ENCODE measurements at places on chromosomes 7 and 10.

DNA sequence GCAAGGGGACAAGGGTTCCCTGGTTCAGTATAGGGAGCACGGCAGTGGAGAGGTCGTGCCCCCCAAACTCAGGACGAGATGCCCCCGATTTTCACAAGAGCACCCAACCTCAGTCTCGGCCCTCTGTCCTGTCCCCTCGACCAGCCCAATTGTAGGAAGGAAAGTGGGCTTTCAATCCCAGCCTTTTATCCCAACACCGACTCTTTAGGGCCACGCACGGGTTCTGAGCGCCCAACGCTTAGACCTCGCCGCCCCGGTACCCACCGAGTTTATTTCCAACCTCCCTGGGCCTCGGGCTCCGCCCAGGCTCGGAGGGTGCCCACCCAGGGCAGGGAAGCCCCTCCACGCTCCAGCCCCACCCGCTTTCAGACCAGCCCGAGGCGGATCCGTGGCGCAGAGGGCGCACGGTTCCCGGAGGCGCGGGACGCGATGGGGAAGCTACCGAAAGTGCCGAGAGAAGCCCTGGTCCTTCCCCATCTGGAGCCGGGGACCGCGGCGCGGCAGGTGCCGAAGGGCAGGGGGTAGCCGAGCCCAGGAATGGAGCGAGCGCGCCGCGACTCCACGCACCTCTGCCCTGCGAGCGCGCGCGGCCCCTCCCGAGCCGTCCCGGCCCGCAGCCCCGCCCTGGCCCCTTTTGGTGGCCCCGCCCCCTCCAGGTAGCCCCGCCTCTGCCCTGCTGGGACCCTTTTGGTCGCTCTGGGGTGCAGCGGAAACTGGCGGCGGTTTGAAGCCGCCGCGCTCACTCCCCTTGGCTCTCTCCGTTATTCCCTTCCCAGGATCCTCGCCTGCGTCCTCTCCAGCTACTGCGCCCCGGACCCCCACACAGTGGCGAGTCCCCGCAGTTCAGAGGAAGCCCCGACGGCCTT, 20.4 kb downstream of the GRID2IP start:
- DNase-seq, result no peak

- no peak for DNase-seq
These were observed 58.0 kb upstream of the CELF2 start for GRCh38 chr10:10959666-10960065.

DNA sequence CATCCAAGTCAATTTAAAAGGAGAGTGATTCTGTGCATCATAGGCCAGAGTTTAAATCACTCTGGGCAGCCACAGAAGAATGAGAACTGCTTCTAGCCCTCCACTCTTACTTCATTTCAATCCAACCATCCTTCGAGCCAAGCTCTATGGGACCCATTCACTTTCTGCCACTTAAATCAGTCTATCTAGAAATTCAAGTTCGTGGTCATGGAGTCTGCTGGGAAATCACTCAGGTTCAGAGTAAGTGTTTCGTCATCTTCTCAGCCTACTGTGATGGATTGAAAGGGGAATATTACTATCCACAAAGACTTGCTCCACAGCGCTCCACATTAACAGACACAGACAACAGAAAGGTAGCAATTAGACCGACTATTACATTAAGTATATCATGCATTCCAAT, 4.6 kb downstream of the DCLRE1C start:
- no peak for DNase-seq

DNA sequence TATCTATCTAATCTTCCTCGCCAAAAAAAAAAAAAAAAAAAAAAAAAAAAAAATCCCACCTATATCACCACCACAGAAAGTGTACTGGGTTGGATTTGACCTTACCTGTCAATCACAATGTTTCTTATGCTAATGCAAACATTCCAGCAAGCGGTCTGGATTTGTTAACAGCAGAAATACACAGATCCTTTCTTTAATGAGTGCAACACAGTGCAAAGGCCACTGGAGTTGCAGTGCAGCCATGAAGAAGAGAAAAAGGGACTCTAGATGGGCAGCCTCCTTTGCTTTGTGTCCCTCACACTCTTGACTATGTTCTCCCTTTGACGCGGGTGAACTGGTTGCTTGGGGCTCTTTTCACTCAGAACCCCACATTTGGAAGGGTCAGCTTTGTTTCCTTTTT, 127.3 kb upstream of the PRKCQ start:
- DNase-seq, result no peak

- DNase-seq, result no peak
These were observed 18.7 kb downstream of the FAM25A start for GRCh38 chr10:87038786-87039185.

GRCh38 chr10:13392701-13393100, 44.6 kb upstream of the SEPHS1 start:
- no peak for DNase-seq

- peak; percentile 64 for DNase-seq
These were observed 100.0 kb downstream of the INPP5A start for GRCh38 chr10:132637477-132638129.

DNA sequence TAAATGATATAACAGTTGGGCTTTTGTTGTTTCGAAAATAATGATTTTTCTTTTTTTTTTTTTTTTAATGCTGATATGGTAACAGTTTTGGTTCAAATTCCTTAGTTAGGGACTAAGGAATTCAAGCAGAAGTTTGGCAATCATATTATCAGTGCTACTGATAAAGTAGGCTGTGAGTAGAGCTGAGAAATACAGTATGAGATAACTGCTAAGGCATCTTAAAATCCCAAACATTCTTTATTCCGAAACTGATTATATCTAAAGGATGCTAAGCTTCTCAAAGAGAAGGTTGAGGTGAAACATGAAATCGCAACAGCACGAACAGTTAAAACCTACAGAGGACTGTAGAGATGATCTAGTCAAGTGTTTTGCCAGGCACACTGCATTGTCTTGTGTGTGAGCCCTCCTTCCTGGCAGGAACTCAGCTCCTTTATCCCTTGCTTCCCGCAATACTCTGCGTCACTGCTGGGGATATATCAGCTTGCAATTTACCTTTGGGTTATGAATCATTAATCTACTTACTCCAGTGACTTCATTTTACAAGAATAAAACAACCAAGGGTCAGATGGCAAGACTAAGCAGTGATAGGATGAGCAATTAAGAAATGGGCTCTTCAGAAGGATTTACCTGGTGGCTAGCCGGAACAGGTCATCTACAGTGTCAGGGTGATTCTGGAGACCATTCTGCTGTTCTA, 36.7 kb downstream of the IRF5 start:
- no peak for DNase-seq

Data from M059J (cell line).